ENCODE measurements at places on chromosomes 2 and 18.

DNA sequence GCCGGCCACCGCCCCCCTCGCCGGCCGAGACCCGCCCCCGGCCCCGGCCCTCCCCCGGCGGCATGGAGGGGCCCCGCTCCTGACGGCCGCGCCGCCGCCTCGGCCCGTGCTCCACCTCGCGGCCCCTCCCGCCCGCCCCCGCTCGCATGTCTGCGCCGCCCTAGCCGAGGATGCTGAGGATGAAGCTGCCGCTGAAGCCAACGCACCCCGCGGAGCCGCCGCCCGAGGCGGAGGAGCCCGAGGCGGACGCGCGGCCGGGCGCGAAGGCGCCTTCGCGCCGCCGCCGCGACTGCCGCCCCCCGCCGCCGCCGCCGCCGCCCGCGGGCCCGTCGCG lies 397 bp downstream of the ZCCHC2 start:
- no peak for DNase-seq

DNA sequence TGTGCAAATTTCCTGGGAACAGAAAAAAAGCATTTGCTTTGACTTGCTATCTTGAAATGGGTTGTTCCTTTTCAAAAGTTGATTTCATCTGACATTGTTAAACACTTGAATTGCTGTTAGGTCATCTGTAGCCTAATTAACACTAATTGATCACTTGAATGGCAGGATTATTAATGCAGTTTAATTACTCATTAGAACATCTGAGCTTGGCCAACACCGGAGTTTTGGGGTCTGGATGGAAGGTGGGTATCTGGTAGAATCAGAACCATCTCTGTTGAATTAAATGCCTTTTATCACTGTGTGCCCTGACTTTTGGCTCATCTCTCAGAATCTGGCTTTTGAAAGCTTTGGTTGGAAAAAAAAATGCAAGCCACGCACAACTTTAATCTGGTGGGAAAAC lies 8.4 kb downstream of the DAPL1 start:
- DNase-seq = no peak

DNA sequence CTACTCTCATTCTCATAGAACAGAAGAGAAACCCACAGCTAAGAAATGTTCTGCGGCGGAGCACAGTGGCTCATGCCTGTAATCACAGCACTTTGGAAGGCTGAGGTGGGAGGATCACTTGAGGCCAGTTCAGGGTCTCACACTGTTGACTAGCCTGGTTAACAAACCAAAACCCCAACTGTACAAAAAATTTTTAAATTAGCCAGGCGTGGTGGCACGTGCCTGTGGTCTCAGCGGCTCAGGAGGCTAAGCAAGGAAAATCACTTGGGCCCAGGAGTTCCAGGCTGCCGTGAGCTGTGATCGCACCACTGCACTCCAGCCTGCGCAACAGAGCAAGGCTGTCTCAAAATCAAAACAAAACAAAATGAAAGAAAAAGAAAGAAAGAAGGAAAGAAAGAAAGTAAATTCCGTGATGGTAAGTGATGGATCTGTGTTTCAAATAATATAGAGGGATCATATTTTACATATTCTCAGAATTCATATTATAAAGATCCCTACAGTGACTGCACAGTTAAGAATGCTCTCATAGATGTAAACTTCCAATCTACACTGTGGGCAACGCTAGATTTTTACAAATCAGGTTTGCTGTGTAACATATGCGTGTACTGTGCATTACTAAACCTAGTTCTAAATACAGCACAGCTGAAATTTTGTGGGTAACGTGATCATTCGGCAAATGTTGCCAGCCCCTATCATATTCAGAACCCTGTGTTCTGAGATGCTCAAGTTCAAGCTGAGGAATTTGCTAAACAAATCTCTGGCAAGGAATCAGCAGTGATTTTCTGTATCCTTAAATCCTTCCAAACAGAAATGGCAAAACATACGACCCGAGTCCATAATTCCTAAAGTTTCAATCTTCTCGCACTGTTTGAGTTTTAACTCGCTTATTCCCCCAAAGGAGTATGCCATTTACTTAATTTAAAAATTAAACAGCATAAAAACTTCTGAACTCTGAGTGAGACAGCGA lies 1.2 kb upstream of the RAB12 start:
- no peak for DNase-seq

DNA sequence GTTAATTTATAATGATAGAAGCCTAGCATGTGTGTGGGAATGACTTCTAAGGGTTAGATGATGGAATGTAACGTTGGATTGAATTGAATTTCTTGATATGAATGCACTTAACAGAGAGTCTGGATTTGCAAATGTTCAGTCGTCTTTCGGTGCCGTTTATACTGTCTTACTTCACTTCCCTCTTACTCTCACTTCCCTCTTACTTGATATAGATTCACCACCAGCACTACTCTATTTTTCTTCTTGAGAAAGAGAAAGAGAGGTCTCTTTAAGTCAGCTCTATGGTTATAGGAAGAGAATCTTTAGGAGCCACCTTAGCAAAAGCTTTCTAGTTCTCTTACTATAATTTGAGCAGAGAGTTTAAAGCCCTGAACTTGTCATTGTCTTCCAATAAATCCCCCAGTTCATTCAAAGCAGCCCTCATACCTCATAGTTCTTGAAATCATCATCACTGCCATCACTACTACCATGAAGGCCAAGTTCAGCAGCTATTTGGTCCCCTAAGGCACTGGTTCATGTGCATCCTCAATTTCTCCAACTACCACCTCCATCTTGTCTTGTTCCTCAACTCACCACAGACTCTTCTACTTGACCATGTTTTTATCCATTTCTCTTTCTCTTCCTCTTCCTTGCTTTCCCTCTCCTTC lies 501.7 kb upstream of the TCF4 start:
- no peak for DNase-seq

DNA sequence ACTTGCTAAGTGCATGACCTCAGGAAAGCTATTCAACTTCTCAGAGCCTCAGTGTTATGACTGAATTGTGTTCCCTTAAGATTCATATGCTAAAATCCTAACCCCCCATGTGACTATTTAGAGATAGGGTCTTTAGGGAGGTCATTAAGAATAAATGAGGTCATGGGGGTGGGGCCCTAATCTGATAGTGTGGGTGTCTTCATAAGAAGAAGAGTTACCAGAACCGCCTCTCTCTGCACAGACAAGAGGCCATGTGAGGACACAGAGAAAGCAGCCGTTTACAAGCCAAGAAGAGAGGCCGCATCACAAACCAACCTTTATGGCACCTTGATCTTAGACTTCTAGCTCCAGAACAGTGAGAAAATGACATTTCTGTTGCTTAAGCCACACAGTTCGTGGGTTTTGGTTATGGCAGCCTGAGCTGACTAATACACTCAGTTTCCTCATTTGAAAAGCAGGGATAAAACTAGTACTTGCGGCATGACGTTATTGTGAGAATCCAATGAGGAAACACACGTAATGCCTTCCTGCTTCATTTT lies 9.9 kb downstream of the SH2D6 start:
- DNase-seq = no peak

DNA sequence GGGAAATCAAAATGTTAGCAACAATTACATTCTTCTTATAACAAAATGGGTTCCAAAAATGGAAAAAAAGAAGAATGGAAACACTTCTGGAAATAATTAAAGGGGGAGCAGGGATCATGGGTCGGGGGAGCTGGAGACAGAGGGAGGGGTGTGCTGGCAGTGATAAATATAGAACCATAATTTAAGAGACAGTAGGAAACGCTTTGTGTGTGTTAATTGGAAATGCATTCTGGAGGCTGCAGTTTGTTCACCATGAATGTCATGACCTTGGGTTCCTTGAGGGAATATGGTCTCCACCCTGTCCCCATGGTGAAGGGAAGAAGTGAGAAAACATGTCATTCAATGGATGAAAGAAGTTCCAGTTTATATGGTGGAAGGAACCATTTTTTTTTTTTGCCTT lies 540.7 kb downstream of the TNS1 start:
- DNase-seq = no peak

- no peak for DNase-seq
These were observed 751.2 kb upstream of the NRXN1 start for GRCh38 chr2:51782921-51783765.

DNA sequence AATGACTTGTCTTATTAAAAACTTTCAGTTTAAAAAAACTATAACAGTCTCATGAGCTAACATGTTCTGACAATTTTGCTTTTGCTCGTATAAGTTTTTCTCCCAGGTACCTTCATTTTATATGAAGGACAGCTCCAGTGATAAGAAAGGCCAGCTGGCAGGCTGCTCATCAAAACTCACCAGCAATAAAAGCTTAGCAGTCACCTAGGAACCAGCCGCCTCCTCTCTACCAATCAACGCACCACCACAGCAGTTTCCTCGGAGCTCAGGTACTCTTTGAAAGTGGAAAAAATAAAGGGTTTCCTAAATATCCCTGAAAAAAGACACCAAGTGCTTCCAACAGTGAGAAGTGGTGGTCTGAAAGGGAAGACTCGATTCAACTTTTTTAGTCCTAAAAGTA lies 100.9 kb upstream of the CCDC150 start:
- no peak for DNase-seq

GRCh38 chr2:57141269-57141668 lies 905.3 kb upstream of the VRK2 start:
- DNase-seq = no peak

GRCh38 chr18:79988451-79989194 lies at the start of gene TXNL4A:
TXNL4A (minus strand) TSS chr18:79988563; CDS start chr18:79988392, 171 bp downstream.
- DNase-seq = peak; percentile 65

DNA sequence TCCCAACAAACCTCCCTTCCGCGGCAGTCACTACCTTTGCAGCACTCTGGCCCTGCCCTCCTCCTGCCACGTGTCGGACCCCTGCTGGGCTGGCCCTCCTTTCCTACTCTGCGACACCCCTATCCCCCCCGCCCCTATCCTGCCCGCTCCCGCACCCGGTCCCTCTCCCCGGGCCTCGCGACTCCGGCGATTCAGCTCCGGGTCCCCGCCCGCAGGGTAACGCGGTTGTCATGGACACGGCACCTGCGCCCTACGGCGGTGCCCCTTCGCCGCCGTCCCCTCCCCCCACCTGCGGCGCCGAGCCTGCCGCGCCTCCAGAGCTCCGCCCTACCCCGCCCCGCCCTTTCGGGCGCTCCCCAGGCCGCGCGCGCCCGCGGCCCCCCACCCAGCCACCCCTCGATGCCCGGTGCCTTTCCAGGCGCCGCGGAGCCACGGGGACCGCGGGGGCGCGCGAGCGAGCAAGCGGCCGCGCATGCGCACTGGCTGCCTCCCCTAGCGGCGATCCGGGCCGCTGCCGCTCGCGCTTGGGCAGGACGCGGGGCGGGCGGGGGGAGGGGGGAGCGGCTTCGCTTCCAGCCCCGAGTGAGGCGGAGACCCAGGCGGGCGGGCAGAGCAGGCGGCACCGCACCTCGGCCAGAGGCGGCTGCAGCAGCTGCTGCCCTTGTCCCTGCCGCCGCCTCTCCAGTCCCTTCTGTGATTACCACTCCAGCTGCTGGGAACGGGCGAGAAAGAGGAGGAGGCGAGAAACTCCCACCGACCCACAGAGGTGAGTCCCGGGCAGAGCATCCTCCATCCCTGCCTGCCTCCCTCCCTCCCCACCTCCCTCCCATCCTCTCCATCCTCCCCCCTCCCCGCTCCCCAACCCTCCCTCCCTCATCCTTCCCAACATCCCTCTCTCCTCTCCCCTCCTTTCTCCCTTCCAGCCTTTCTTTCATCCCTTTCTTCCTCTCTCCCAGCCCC lies at the start of gene CTNNA2:
TSS of gene CTNNA2 (plus strand) at position 610 of the 960 bp plus-strand sequence.
- DNase-seq = peak; percentile 0

Measured in activated naive CD4-positive, alpha-beta T cell (primary cell).